NB4 (cell line): ENCODE measurements at places on chromosomes 5 and 9.

DNA sequence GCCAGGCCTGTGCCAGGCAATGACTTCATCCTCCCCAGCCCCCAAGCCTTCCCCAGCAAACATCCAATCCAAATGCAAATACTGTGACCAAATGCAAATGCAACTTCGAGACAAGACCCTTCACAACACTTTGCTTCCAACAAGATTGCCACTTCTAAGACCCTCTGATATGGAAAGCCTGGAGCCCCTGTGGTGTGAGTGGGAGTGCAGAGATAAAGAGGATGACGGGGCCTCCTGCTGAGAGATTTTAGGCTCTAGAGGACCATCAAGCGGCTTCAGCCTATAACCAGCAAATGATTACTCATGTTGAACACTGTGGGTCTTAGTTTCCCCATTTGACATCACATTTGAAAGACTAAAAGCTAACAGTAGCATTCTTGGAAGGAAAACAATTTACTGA lies 46.6 kb upstream of the GABRP start:
- DNase-seq = no peak

GRCh38 chr5:33509036-33509435 lies 68.3 kb downstream of the TARS1 start:
- no peak for DNase-seq

- DNase-seq = no peak
Observed at GRCh38 chr5:172843825-172844576, 9.9 kb downstream of the ERGIC1 start.

DNA sequence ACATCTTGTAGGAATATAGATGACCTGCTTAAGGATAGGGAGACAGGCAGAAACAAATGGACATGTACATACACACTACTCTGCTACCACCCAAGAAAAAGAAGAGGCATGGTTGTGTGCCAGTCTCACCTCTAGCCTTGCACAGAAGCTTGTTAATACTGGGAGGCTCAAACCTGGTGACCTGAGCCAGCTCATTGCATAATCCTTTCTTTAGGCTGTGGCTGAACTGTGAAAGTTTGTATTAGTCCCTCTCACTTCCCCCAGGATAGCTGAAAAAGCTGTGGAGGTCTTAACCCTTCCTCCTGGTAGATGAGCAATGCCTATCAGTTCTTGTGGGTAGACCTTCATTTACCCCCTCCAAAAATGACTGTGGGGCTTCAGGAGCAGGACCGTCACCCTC lies 28.7 kb downstream of the TPD52L3 start:
- peak; percentile 41 for DNase-seq

- no peak for DNase-seq
Observed at GRCh38 chr5:93303291-93303691, 277.7 kb downstream of the NR2F1-AS1 start.

DNA sequence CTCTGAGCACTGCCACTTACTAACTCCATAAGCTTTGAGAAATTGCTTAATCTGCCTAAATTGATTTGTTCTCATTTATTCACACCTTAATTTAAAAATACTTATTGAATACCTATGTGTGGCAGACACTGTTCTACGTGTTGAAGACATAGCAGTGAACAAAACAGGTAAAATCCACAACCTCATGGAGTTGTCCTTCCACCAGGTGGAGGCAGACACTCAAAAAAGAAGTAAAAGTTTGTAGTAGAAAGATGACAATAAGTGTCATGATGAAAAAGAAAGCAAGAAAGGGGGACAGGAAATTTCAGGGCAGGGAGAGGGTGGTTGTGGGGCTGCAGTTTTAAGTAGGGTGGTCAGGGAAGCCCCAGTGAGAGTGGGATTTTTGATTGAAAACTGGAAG lies 94.9 kb downstream of the SREK1 start:
- no peak for DNase-seq

GRCh38 chr9:95857896-95858295 lies 17.6 kb upstream of the ERCC6L2 start:
- no peak for DNase-seq

- peak; percentile 33 for DNase-seq
Observed at GRCh38 chr5:154087260-154087659, 48.5 kb downstream of the MFAP3 start.

DNA sequence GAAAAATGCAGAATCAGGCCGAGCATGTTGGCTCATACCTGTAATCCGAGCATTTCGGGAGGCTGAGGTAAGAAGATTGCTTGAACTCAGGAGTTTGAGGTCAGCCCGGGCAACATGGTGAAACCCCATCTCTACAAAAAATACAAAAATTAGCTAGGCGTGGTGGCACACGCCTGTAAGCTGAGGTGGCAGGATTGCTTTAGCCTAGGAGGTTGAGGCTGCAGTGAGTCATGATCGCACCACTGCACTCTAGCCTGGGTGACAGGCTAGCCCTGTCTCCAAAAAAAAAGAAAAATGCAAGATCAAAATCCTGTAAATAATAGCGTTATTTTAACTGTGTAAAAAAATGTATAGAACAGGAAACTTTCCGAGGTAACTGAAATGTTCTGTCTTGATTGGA lies 39.4 kb downstream of the RNF44 start:
- no peak for DNase-seq

DNA sequence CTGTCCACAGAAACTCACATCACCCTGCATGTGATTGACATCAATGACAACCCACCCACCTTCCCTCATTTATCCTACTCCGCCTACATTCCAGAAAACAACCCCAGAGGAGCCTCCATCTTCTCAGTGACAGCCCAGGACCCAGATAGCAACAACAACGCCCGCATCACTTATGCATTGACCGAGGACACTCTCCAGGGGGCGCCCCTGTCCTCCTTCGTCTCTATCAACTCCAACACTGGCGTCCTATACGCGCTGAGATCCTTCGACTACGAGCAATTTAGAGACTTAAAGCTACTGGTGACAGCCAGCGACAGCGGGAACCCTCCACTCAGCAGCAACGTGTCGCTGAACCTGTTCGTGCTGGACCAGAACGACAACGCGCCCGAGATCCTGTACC lies 1.7 kb downstream of the PCDHGA3 start:
- no peak for DNase-seq

DNA sequence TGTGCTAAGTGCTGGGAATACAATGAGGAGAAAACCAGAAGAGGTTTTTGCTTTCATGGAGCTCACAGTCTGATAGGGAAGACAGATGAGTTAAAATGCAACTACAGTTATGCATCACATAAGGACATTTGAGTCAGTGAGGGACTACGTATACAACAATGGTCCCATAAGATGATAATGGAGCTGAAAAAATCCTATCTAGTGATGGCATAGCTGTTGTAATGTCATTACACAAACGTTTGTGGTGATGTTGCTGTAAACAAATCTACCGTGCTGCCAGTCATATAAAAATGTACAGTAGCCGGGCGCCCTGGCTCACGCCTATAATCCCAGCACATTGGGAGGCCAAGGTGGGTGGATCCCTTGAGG lies 110.1 kb upstream of the RAD23B start:
- DNase-seq = no peak

GRCh38 chr5:109125755-109126429 lies 283.9 kb downstream of the PJA2 start:
- no peak for DNase-seq

DNA sequence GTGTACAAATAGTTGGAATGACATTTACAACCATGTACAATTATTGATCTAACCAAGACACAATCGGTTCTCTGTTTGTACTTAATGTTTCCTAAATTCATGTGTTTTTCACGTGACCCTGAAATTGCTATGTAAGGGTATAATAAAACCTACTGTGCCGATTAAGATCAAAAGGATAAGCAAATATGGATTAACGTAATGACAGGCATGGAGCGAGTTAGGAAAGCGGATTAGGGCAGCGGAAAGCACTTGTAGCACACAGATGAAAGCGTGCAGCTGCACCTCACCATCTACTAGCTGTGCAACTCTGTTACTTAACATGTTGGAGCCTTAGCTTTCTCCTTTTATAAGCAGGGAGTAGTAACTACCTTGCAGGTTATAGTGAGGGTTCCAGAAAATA lies 38.3 kb upstream of the ZFYVE16 start:
- DNase-seq = no peak

DNA sequence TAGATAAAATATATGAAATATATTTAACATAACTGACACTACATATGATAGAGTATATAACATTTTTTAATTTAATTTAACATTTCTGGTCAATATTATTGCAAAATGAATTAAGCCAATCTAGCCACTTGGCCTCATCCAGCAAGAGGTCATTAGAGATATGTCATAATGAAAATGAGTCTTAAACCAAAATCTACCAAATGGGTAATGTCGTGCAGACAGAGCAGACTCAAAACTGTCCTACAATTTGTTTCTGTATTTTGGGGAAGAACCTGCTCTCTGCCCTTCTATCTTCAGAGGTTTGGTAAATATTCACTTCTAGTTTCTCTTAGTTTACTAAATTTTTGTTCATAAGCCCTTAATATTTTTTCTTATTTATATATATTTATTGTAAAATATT lies 61.4 kb downstream of the ARHGEF28 start:
- no peak for DNase-seq

DNA sequence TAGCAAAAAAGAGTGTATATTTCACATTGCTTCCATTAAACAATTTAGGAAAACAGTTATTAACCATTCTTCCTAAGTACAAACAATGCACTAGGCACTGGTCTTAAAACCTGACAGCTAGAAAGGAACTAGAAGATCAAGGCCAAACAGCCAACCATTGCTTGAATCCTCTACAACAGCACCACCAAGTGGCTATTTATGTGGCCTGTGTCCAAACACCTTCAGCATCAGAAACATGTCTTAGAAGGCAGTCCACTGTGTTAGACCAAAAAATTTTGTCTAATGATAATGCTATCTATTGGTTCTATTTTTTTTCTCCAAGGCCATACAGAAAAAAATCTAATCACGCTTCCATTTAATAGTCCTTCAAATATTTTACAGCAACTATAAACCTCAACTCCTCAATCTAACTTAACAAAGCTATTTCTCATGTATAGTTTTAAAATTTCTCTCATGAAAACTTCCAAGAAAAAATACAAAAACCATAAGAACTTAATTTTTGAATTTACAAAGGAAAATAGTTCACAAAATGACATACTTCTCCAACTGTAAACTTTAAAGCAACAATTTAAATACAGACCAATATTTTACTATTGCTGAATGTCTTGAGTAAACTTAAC lies 36.1 kb downstream of the CAAP1 start:
- peak; percentile 50 for DNase-seq

DNA sequence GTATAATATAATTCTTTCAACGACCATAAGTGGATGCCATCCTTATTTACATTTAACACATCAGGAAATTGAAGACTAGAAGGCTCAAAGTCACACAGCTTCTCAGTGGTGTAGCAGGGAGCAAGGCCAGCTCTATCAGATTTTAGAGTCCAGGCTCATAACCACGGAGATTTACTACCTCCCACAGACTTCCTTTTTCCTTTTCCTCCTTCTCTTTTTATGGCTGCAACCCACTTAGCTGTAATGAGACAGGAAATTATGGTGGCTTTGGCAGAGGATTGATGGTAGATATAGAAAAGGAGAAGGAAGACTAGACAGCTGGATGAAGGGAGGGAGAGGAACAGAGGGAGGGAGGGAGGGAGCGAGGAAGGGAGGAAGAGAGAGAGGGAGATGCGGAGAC lies 47.4 kb downstream of the SPEF2 start:
- peak; percentile 21 for DNase-seq

GRCh38 chr9:82223442-82223841 lies 234.9 kb downstream of the SPATA31D1 start:
- DNase-seq = no peak
